ENCODE measurements at places on chromosomes 5 and 9. TPM values are rescaled to one million over a fixed set of nuclear protein-coding genes. Genes with fewer than 3 reads are reported as not detected.

The PCDHGC4 gene
- total RNA-seq = 0.64 TPM

The PRRX2 gene
- 0.52 TPM for total RNA-seq

The PCDHB5 gene
- total RNA-seq = 0.56 TPM

The ZNF618 gene
- 3.3 TPM for total RNA-seq

The IL31RA gene
- not detected for total RNA-seq

The YTHDC2 gene
- total RNA-seq = 23.2 TPM

The C9 gene
- not detected for total RNA-seq

The ARID3C gene
- not detected for total RNA-seq

The SCGB3A2 gene
- not detected for total RNA-seq

The GRIA1 gene
- total RNA-seq = not detected

The SLCO4C1 gene
- total RNA-seq = 2.3 TPM

The SLC22A5 gene
- total RNA-seq = 59.3 TPM

The SLC36A3 gene
- not detected for total RNA-seq

The FOXD4 gene
- 0.39 TPM for total RNA-seq

The TAS2R1 gene
- not detected for total RNA-seq

The PCDHA7 gene
- total RNA-seq = 0.17 TPM

The ARL14EPL gene
- total RNA-seq = not detected

The GCNT1 gene
- 33.8 TPM for total RNA-seq

The PCDHAC1 gene
- 0.15 TPM for total RNA-seq

The ISL1 gene
- 1.9 TPM for total RNA-seq

The PCA3 gene
- total RNA-seq = not detected

The NSA2 gene
- 66.0 TPM for total RNA-seq

The CAVIN4 gene
- 0.18 TPM for total RNA-seq

The ANKRA2 gene
- 19.5 TPM for total RNA-seq

The RLN1 gene
- total RNA-seq = 0.70 TPM

The DNM1 gene
- total RNA-seq = 3.8 TPM

The HSPB3 gene
- 1.7 TPM for total RNA-seq

The RMRP gene
- total RNA-seq = 19,198 TPM

The ANKRD31 gene
- total RNA-seq = 0.11 TPM
